ENCODE measurements at places on chromosomes 2 and 18.

DNA sequence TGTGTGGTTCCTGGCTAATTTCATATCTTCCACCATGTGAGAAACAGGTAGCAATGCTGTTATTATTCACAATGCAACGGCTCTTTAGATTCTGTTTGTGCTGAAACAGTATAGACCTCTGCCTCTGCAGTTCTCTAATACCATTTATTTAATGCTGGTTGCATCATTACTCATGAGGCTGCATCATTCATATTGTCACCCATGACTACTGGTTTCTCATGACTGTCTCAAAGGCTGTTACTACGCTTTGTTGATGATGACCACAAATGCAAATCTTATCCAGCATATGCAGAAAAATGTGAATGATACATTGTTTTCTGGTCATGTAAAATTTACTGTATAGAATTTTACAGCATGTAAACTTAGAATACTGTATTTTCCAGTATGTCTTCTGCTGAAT is 22.5 kb downstream of the CAVIN2 start:
- no peak for DNase-seq

- no peak for DNase-seq
Observed at GRCh38 chr2:240526521-240526920, 31.3 kb downstream of the ANKMY1 start.

- DNase-seq = no peak
Observed at GRCh38 chr2:174059178-174059883, 94.2 kb upstream of the SP3 start.

GRCh38 chr2:71453404-71454220 is at the start of gene DYSF:
Gene DYSF, plus strand, starts transcription at chr2:71453561.
- DNase-seq = no peak

GRCh38 chr2:224395620-224396390 is 6.1 kb downstream of the FAM124B start:
- no peak for DNase-seq

- no peak for DNase-seq
Observed at GRCh38 chr18:7830468-7830867, 263.4 kb downstream of the PTPRM start.

All from activated CD4-positive, CD25-positive, alpha-beta regulatory T cell treated with anti-CD3 and anti-CD28 coated beads, Interleukin-2, amount 50 U/mL, for 16 hours (primary cell).